ENCODE measurements at places on chromosomes 11 and 22.
A peak's percentile ranks its signal among the peaks of the same experiment; 100 is the strongest.

DNA sequence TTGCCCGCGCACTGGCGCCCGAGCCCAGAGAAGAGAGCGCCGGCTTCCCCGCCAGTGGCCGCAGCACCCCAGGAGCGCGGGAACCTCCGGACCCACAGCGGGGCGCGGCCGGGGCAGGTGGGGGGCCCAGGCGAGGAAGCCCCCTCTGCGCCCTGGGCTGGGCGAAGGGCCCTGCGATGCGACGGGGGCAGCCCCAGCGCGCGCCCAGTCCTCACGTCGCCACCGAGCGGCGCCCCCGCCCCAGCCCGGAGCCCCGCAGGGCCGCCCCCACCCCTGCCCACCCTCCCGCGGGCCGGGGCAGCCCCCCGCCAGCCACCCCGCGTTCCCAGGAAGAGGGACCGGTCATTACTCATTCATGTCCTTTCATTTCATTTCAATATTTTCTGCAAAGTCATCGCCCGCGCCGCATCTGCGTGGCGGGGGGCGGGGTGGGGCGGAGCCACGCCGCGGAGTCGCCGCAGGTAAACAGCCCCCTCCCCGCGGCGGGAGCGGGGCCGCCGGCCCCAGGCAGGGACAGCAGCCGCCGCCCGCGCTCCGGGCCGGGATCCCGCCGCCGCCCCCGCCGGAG lies 673 bp upstream of the PANX2 start:
- no peak for DNase-seq

DNA sequence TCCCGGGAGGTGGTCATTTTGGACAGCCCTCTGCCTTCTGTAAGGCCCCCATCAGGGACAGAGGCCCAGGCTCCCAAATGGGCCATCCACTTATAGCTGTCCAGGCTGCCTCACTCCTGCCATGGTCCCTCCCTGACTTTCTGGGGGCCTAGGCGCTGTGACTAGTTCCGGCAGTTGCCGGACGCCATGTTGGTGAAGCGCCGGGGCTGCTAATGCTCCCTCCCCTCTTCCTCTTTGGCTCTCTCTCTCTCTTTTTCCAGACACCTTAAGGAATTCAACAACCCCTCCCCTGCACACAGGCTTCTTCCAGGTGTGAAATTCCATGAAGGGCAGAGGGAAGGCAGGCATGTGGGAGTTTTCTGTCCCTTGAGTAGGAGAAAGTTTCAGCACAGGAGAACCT lies 445.6 kb downstream of the SOX6 start:
- DNase-seq = peak; percentile 18

DNA sequence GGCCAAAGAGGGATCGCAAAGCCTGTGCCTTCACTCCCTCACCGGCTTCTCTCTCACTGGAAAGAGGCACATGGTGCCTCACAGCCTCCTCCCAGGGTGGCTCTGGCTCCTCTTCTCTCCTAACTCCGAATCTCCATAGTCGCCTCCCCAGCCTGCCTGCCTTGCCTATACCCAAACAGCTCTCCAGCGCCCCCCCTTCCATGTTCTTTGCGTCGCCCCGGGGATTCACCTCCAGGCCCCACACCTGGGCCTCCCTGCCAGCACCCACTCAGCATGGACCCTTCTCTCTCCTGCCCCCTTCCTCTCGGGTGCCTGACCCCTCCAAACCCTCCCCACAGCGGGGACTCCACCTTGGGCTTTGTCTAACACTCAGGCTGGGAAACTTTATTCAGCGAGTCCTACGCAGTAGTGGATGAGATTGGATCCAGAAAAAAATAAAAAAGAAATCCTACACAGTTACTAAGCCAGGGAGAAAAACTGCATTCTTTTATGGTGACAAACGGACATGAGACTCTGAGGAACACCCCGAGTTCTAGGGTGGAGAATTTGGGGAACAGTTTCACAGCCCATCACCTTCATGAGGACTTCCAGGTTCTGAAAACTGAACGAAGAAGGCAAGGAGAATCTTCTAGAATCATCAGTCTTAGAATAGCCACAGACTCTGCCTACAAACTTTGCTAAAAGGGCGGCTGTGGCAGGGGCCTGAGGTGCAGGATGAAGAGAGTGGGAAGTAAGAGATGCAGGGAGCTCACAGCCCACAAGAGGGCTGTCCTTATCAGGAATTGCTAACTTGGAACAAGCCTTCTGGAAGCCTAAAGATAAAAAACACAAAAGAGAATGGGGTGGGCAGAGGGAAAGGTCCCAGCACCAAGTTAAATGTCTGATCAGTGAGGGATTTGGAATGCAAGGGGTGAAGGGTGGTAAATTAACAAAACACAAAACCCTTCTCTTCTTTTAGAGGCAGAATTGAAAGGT lies 5.3 kb downstream of the PPM1F start:
- peak; percentile 13 for DNase-seq

GRCh38 chr11:73306069-73306841 lies 1.8 kb upstream of the ARHGEF17 start:
- no peak for DNase-seq

DNA sequence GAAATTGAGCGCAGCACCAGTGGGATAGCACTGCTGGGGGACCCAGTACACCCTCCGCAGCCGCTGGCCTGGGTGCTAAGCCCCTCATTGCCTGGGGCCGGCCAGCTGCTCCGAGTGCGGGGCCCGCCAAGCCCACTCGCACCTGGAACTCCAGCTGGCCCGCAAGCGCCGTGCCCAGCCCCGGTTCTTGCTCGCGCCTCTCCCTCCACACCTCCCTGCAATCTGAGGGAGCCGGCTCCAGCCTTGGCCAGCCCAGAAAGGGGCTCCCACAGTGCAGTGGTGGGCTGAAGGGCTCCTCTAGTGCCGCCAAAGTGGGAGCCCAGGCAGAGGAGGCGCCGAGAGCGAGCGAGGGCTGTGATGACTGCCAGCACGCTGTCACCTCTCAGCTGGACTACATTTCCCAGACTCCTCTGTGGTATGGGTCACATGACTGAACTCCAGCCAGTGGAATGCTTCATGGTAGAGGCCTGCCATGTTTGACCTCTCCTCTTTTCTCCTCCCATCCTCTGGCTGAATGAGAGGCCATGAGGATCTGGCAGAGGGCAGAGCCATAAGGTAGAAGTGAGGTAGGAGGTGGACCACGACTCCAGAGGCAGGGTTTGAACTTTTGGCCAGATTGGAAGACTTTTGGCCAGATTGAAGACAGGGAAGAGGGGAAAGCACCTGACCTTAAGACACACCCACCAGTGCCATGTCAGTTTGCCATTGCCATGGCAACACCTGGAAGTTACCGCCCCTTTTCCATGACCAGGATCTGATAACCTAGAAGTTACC lies 6.2 kb downstream of the MRGPRD start:
- DNase-seq = peak; percentile 13

DNA sequence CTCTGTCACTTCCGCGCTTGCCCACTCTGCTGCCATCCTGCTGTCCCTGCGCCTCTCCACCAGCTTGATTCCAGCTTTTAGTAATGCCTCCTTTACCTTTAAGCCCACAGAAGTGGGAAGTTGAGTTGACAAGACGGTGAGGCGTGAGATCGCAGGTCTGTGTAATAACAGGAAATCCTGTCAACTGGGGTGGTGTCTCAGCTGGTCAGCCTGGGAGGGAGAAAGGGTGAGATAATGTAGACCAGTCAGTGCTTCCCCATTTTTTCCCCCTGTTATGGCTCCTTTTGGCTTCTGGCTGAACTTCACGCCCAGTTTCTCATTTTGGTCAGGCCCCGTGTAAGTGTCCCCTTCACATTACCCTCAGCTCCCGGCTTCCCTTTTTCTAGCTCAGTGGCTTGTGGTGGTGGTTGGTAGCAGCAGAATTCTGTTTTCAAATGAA lies 98.9 kb downstream of the TRAF6 start:
- peak; percentile 24 for DNase-seq

DNA sequence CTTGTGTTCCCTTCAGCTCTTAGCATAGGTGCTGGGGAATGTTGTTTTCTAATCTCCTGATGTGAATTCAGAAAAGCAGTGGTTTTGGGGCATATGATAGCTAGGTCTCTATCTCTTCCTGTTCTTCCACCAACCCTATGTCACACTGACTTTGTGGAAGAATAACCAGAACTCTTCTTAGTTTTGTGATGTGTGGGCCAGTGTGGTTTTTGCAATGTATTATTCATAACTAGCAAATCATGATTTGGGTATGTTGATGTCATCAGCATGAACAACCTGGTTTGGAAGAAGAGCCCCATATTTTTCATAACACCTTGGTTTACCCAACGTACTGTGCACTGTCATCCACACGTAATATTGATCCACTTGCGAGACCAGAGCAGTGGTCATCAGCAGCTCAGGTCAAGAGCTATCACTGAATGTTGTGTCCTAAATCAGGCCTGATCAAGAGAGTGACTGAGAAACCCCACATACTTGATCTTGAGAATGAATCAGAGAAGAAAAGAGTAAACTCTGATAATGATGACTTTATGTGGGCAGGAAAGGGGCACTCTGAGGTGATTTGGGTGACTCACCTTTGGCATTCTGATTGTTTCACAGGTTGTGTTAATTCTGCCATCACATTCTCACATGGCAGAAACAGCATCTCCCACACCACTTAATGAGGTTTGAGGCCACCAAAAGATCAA lies 19.4 kb upstream of the MS4A6E start:
- no peak for DNase-seq

GRCh38 chr11:2121227-2122130 lies 17.7 kb downstream of the IGF2 start:
- no peak for DNase-seq

DNA sequence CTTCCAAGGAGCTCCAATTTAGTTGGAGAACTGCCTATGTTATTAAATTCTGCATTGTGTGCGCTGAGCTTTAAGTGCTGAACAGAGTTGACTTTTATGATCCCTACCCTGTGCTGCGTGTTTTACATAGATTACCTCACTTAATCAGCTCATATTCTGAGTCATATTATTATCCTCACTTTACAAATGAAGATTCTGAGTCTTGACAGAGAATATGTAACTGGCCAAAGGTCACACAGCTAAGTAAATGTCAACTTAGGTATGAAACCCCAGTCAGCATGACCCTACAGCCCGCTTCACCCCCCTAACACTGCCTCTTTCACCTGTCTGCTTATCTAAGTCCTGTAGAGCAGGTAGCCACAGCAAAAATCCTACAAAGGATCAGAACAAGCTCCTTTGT lies 19.8 kb upstream of the TMPRSS5 start:
- DNase-seq = no peak

GRCh38 chr11:130832566-130833425 lies 83.5 kb downstream of the SNX19 start:
- DNase-seq = no peak

DNA sequence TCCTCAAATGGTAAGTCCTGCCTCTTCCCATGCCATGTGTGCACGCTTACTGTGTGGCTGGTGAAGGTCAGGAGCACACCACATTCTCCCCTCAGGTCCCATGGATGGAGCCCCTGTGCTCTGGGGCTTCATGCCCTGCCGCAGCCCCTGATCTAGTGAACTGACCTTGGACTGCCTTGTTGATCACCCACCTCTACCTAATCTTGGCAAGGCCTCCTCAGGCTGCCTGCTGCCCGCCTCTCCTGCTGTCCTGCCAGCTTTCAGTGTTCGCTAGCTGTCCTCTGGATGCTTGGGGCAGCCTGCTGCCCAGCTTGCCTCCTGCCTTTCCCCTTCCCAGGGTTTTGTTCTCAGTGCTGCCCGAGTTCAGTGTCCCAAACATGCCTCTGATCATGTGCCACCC lies 38.1 kb downstream of the CABIN1 start:
- DNase-seq = no peak

DNA sequence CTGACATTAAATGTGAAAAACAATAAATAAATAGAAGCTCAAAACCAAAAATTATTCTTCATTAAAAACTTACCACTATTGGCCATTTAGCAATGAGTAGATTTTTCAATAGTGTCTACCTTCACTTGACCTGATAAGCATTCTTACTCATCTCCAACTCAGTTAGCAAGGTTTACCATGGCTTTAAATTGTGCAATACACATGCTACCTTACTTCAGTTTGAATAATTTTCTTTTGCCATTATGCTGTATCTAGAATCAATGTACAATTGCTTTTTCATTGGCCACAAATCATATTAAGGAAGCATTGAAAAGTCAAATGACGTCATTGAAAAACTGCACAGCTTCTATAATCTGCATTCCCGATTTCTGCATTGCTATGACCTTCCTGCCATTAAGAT lies 64.9 kb downstream of the SVIP start:
- DNase-seq = no peak

GRCh38 chr11:113593698-113594308 lies 112.3 kb downstream of the TMPRSS5 start:
- no peak for DNase-seq

DNA sequence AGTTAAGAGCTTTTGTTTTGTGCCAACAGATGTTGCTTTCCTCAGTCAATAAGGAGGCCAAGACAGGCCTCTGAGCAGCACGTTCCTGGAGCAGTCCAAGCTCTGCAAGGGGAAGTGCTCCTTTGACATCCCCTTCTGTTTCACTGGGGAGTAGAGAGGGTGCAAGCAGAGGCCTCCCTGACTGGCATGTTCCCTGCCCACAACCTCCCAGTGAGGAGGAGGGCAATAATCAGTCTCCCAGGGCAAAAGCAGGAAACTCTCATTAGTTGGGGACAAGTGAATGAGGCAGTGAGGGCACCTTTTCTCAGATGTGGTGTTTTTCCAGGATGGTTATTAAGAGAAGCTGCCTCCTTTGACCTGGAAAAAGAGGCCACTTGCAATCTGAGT lies 79.5 kb upstream of the ZBED5 start:
- no peak for DNase-seq

GRCh38 chr11:11359611-11360010 lies 6.6 kb upstream of the CSNK2A3 start:
- DNase-seq = no peak

DNA sequence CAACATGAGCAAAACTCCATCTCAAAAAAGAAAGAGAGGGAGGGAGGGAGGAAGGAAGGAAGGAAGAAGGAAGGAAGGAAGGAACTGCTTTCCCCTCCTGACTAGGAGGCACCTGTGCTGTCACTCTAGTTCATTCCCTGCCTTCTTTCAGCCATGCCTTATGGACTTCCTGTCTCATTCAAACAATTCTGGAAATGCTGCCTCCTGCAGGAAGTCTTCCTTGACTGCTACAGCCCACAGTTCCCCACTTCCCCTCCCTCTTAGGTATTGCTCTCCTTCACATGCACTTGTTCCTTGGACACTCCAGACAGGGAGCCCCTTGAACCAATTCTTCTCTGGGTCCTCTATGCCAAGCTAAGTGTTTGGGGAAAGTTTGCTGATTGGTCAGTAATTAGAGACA lies 31.6 kb upstream of the WNT11 start:
- DNase-seq = peak; percentile 72

DNA sequence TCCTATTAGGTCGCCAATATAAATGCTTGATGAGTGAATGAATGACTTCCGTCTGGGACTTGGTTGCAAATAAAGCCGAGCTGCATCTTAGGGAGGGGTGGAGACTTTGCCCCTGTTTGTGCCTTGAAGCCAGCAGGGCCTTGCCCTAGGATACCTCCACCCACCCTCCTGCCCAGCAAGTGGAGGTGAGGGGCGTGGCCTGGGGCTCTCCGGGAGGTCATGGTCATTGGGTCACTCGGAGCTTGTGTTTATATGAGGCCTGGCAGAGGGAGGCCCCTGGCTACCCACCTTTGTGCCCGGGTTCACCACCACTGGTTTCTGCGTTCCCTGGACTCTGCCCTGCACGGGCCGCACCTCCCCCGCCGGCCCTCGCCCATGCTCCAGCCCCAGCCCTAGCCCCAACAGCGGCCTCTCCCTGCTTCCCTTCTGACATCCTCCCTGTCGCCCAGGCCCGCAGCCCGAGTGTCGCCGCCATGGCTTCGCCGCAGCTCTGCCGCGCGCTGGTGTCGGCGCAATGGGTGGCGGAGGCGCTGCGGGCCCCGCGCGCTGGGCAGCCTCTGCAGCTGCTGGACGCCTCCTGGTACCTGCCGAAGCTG lies 4.3 kb downstream of the MPST start:
- no peak for DNase-seq
